ENCODE measurements at places on chromosomes 12 and 14.

DNA sequence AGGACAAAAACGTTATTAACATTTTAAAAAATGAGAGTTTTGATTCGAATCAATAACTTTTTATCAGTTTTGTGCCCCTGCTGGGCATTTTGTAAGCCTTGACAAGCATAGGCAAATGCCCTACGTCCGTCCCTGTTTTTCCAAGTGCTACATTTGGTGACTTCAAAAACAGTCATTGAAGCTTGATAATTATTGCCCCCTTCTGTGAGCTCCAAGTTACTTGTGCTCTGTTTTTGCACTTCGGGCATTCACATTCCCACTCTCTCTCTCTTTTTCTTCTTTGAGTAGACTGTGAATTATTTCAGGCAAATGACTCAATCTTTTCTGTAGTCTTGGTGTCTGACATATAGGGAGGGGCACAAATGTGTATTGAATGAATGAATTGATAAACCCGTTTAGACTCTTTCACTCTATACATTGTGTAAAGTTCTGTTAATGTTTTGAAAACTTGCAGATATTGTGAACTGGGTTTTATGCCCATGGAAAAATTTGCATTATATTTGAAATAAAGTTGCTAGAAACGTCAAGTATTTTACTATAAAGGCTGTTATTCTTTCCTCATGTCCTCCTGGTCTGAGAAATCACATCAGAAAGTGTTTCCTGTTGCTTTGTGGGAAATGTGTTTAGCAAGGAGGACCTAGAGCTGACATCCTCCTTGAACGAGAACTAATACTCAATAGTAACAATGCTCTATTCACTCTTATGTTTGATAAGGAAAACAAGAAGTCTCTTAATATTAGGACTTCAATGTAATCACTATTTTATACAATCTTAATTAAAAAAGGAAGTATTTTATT is 1.4 kb downstream of the APAF1 start:
- no peak for DNase-seq

- no peak for DNase-seq
Measured at GRCh38 chr14:34252227-34252626, 209.8 kb downstream of the SPTSSA start.

- no peak for DNase-seq
Measured at GRCh38 chr14:74507840-74508239, 14.3 kb downstream of the ISCA2 start.

DNA sequence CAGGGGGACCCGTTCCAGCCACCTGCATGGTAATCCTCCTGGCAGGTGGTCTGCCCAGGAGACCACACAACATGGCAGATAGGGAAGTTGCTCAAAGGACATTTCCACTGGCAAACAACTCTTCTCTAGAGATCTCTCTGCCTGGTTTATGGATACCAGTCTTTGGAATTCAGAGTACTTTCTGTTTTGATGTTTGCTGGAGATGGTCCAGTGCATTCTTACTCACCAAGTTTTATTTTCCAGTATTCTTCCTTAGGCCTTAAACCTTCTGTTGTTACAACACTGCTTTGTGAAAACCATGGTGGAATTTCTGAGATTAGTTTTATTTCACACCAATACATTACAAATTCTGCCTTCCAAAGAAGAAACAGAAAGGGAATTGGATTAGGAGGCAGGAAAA is 428.3 kb downstream of the FUT8 start:
- DNase-seq, result no peak

DNA sequence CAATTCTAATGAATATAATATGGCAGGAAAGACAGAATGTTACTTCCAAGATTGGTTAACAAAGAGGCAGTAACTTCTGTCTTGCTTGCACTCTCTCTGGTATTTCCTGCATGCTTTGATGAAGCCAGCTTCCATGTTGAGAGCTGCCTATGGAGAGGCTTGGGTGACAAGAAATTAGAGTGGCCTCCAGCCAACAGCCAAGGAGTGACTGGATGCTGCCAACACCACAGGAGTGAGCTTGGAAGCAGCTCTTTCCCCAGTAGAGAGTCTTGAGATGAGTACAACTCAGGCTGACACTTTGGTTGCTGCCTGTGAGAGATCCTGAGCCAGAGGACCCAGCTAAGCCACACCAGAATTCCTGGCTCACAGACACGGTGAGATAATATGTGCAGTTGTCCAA is 183.1 kb downstream of the RMST start:
- no peak for DNase-seq

DNA sequence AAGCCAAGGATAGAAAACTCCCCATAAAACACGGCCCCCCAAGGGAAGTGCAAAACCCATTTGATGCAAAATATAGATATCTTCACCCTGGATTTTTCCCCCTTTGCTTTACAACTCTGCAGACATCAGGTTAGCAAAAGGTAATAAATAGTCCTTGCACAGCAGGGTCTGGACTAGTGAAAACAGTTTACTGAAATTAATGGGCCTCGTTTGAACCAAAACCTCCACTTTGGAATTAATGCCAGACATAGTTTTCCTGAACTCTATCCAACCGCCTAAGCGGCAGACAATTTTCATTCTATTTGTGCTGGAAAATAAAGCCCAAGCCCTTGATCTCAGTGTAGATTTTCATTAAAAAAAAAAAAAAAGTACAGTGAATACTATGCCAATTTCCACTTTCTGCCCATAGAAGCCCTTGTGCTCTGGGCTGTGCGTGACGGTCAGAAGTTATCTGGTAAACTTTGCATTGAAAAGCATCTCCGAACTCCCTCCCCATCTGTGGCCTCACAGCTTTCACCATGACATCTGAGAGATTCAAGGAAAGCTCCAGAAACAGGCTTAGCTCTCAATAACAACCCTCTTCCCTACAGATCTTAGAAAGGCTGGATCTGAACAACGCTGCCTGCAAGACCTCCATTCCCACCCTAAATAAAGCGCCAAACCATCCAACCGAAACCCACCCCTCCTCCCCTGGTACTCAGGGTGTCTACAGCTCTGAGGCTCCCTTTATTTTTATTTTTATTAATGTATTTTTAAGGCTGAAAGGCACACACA is 11.0 kb upstream of the IRF2BPL start:
- DNase-seq, result no peak

DNA sequence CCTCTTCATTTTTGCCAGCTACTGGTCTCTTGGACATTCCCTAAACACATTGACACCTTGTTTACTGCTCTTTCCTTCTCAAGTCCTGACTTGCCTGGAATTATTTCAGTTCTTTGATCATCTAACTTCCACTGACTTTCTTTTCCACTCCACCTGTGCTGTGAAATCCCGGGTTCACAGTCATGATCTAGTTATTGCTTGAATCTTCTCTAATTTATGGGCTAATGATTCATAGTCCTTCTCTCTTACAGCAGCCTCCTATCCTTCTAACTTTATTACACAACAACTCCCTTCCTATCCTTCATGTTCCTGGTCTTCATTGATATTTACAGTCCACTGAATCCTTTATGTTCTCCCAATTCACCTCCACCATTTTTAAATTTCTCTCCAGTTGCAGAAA is 260.1 kb downstream of the C12orf75 start:
- DNase-seq, result no peak

DNA sequence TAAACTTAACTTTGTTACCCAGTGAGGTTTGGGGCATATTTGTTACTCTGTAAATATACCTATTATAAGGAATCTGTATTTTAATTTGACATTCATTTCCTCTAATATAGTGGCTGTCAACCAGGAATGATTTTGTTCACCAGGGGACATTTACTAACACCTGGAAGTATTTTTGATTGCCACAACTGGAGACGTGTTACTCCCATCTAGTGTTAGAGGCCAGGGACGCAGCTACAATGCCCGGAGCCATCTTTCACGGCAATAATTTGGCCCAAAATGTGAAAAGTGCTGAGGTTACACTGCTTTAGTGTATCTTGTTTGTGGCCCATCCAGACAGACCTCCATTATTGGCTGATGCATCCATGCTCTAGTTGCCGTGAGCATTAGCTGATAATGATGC is 881.3 kb upstream of the ATXN7L3B start:
- no peak for DNase-seq

DNA sequence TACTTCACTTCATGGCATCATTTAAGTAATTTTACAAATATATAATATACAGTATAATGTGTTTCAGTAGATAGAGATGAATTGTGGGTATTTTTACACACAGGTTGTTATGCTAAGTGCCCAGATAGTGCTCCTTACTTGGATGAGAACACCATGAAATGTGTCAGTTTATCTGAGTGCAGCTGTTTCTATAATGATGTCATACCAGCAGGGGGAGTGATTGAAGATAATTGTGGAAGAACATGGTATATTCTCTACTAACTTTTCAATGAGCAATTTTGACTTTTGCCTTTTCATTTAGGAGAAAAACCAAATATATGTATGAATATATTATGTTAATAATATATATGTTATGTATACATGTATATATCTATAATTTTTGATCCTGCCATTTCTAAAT is 221.6 kb downstream of the LRRK2 start:
- no peak for DNase-seq

All from activated CD4-positive, alpha-beta T cell treated with anti-CD3 and anti-CD28 coated beads, Interleukin-2, amount 50 U/mL, for 24 hours (primary cell).